ENCODE measurements at places on chromosomes 13 and 19. TPM values are rescaled to one million over a fixed set of nuclear protein-coding genes. Genes with fewer than 3 reads are reported as not detected.
A peak's percentile ranks its signal among the peaks of the same experiment; 100 is the strongest.

DNA sequence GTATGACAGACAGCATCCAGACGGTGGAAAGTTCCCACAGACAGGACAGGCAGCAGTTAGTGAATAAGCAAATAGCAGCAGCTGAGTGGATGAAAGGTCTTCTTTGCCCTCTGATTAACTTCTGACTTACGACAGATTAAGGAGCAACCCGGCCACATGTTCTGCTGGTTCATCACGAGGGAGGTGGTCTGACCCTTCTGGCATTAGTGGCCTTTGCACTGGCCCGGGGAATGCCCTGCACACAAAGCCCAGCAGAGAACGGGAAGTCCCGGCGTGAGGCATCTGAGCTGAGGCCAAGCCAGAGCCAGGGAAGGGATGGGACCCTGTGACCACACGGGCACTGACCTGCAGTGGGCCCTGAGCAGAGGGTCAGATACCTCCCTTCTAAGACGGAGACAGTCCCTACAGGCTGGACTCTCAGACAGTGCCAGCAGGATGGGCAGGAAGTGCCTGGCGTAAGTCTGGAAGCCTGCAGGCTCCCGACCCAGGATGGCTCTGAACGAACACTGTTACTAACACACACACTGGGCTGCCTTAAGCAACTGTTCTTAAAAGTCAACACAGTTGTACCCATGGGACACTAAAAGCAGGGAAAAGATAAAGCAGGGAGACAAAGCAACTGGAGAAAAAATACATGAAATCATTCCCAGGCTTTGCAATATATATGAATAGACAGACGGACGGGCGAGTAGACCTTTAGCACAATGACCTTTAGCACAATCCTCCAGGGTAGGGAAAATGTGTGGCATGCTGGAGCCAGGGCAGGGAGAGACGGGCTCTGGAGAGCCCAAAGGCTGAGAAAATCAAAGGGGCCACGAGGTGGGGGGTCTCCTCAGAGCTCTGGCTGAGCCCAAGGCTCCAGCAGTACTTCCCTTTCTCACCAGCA is 6.3 kb downstream of the C19orf12 start:
- DNase-seq = no peak

GRCh38 chr13:33721724-33722123 is 96.2 kb upstream of the RFC3 start:
- DNase-seq = no peak

- DNase-seq = peak; percentile 25
Observed at GRCh38 chr13:20525144-20525600, 485 bp downstream of the CRYL1 start.

- DNase-seq = peak; percentile 77
Observed at GRCh38 chr19:12639901-12640613, 26.5 kb downstream of the MAN2B1 start.

The SMARCA4 gene
- total RNA-seq = 126 TPM

The RFC3 gene
- 7.4 TPM for total RNA-seq

DNA sequence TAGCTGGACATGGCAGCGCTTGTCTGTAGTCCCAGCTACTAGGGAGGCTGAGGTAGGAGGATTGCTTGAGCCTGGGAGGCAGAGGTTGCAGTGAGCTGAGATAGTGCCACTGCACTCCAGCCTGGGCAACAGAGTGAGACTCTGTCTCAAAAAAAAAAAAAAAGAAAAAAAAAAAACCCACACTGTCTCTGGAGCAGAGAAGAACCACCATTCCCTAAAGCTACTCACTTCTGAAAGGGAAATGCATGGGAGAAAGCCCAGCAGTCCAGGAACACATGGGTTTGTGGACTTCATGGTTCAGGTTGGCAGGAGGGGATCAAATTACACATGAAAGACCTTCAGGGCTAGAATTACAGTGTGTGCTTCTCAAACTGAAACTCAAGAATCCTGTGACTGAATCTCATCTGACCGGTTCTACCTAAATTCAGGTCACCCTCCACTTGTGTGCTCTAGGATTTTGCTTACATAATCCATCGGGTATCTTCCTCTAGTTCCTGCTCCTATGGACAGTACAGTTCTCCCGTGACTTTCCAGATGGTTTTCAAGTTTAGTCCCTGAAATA is 30.2 kb upstream of the CPB2 start:
- DNase-seq = no peak
